ENCODE measurements at places on chromosomes 5 and 9. TPM values are rescaled to one million over a fixed set of nuclear protein-coding genes. Genes with fewer than 3 reads are reported as not detected.

GRCh38 chr9:121652021-121652837 lies 795 bp downstream of the DAB2IP start:
- H3K36me3 ChIP-seq = no peaks in the 10 kb centered on the region
- no peaks in the 10 kb centered on the region for H3K4me1 ChIP-seq
- no peak for DNase-seq
- no peaks in the 10 kb centered on the region for H3K27me3 ChIP-seq
- H3K4me3 ChIP-seq = peak overlapping the region; percentile 32
- H3K27ac ChIP-seq = no peak overlapping the region

DNA sequence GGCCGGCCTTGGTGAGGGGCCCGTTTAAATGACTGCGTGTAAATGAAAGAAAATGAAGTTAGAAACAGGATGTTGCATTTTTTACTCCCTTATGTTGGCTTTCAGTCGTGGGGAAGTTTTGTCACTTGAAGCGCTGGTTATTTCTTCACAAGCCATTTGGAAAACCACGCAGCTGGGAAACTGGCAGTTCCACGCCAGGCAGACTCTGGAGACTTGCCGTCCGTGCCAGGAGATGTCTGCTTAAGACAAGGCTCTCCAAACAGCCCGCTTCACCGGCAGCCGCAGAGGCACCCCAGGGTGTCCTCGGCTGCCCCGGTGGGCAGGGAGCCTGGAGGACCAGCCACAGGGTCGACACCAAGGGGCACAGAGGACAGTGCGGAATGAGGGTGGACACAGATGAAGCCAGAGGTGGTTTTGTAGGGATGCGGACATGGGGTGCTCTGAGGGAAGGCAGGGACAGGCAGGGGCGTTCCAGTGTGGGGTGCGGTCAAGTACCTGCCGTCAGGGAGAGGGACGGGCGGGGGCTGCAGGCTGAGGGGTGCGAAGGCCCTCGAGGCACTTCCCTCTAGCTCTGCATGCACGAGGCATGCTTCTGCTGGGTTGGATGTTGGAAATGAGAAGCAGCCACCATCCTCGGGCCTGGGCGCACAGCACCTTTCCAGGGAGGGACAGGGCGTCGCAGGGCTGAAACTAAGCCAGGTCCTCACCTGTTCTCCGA lies 11.1 kb upstream of the AJM1 start:
- no peaks in the 10 kb centered on the region for H3K4me1 ChIP-seq
- peak; percentile 55 for DNase-seq
- H3K36me3 ChIP-seq = no peaks in the 10 kb centered on the region
- no peak overlapping the region for H3K4me3 ChIP-seq

SRD5A1 gene
- 5.6 TPM for total RNA-seq

- DNase-seq = no peak
- no peak overlapping the region for H3K4me3 ChIP-seq
- H3K4me1 ChIP-seq = no peaks in the 10 kb centered on the region
- no peak overlapping the region for H3K27ac ChIP-seq
- H3K27me3 ChIP-seq = no peaks in the 10 kb centered on the region
Observed at GRCh38 chr5:138824924-138825863, 49.9 kb downstream of the LRRTM2 start.

DNA sequence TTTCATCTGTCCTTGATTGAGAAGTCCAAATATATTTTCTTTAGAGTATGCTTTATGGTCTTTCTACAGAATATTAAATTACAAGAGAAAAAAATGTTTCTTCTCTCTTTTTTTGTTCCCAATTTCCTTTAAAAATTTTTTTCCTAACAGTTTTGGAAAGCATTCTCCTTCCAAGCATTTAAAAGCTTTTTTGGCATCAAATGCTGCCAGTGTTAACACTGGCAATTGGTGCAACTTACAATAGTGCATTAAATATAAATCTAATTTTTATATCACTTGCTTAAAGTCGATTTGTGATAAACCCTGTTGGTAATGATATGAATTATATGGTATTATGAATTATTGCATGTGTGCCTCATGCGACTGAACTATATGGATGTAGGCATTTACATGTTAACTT lies 165.9 kb upstream of the ELL2 start:
- H3K36me3 ChIP-seq = no peaks in the 10 kb centered on the region
- no peak overlapping the region for H3K27ac ChIP-seq
- no peaks in the 10 kb centered on the region for H3K27me3 ChIP-seq
- H3K4me3 ChIP-seq = no peak overlapping the region

SLC23A1 gene
- not detected for total RNA-seq

GRCh38 chr9:96199006-96199405 lies 103.0 kb downstream of the HSD17B3 start:
- DNase-seq = no peak
- no peak overlapping the region for H3K4me3 ChIP-seq
- H3K27ac ChIP-seq = no peak overlapping the region
- no peaks in the 10 kb centered on the region for H3K4me1 ChIP-seq
- no peaks in the 10 kb centered on the region for H3K27me3 ChIP-seq

- H3K36me3 ChIP-seq = no peaks in the 10 kb centered on the region
- peaks cover 4% of the 10 kb centered on the region for H3K4me1 ChIP-seq
Observed at GRCh38 chr5:149063896-149064478, 1.1 kb upstream of the SH3TC2 start.

ESM1 gene
- total RNA-seq = 0.49 TPM

CKMT2 gene
- total RNA-seq = 29.3 TPM

PCDHGB6 gene
- total RNA-seq = 14.6 TPM

BAAT gene
- not detected for total RNA-seq

DNA sequence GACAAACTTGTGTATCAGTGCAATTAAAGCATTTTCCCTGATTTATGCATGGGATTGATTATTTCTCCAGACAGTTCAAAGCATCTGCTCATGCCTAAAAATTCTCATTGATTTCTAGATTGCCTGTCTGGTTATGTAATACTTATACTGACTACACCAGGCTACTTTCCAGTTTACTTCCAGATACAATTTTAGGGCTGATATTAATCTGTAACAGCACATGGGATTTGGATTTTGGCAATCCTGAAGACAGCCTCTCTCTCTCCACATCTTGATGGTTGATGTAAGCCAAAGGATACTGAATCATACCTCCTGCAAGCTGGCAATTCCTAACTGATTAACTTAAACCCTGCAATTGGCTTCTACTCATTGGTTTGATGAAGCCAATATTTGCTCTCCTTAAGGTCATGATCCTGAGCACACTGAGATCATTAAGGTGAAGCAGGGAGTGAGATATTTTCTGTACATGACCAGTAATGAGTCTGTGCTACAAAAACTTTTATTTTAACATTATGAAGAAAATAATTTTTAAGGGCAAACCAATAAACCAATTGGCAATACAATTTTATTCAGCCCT lies 25.7 kb upstream of the FBXL7 start:
- no peak for DNase-seq
- H3K27me3 ChIP-seq = no peaks in the 10 kb centered on the region
- H3K4me3 ChIP-seq = no peak overlapping the region
- H3K36me3 ChIP-seq = no peaks in the 10 kb centered on the region
- H3K4me1 ChIP-seq = no peaks in the 10 kb centered on the region

- no peak overlapping the region for H3K27ac ChIP-seq
- H3K4me1 ChIP-seq = no peaks in the 10 kb centered on the region
- no peaks in the 10 kb centered on the region for H3K36me3 ChIP-seq
- H3K4me3 ChIP-seq = no peak overlapping the region
- H3K27me3 ChIP-seq = no peaks in the 10 kb centered on the region
Observed at GRCh38 chr9:114224247-114224610, 68.9 kb downstream of the COL27A1 start.

DNA sequence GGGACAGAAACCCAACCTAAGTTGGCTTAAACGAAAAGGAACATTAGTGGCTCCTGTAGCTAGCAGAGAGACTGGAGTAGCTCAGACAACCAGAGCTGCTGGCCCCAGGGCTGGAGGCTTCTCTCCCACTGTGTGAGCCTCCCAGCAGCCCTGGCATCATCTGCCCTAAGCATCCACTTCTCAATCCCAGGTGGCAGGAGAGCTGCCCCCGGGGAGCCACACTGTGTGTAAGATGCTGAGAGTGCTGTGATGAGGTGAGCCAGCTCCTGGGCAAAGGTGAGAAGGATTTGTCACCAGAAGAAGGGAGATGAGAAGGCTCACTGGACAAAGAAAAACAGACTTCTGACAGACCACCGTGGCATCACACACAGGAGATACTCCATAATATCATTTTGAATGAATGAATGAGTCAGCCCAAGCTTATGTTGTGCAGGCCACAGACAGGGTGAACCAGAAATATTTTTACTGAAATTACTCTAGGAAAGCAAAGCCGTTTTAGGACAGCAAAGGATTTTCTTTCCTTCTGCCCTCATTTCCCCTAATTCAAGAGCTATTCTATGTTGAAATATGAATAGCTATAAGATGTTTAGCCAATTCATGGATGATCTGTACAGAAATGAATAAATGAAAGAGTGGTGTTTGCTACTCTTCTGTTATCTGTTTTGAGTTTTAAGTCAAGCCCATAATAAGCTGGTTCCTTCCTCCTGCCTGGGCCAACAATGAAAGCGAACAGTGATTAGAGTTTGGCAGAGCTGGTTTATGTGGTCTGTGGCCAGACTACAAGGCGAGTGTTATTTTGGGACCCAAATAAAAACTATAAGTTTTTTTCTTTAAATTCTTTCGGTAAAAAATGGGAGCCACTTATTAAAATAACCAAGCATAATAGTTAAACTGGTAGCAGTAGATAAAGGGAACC lies 57.4 kb upstream of the ECM2 start:
- H3K4me1 ChIP-seq = peaks cover 2% of the 10 kb centered on the region
- no peaks in the 10 kb centered on the region for H3K36me3 ChIP-seq
- no peak overlapping the region for H3K4me3 ChIP-seq
- no peak for DNase-seq

NR2F1-AS1 gene
- total RNA-seq = 7.6 TPM

IRX2 gene
- total RNA-seq = not detected

GRCh38 chr9:81626511-81626910 lies 62.8 kb downstream of the TLE1 start:
- H3K27ac ChIP-seq = no peak overlapping the region
- H3K27me3 ChIP-seq = no peaks in the 10 kb centered on the region
- H3K36me3 ChIP-seq = no peaks in the 10 kb centered on the region
- DNase-seq = no peak

CCNI2 gene
- not detected for total RNA-seq

GRCh38 chr5:72882989-72883388 lies 66.5 kb downstream of the TNPO1 start:
- H3K4me3 ChIP-seq = no peak overlapping the region
- no peaks in the 10 kb centered on the region for H3K4me1 ChIP-seq
- no peak for DNase-seq
- no peak overlapping the region for H3K27ac ChIP-seq

DNA sequence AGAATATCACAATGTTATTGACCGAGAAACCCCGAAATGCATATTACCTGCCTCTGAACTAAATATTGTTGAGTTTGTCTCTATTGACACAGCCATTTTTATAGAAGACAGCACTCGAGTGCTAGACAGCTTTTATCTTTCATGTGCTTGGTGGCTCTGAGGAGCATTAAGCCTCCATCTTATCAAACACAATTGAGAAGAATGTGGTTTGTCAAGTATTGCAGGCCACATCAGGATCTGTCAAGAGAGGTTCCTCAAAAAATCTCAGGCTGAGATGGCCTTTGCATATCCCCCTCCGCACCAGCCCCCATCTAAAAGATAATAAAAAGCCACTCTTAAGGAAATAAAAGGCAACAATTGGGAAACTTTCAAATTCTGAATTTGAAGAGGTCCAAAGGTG lies 284.8 kb downstream of the DENND1A start:
- no peak overlapping the region for H3K27ac ChIP-seq
- no peaks in the 10 kb centered on the region for H3K4me1 ChIP-seq
- no peak for DNase-seq
- peaks cover 2% of the 10 kb centered on the region for H3K36me3 ChIP-seq
- H3K4me3 ChIP-seq = no peak overlapping the region
- H3K27me3 ChIP-seq = no peaks in the 10 kb centered on the region

C5orf52 gene
- total RNA-seq = not detected

BTNL9 gene
- total RNA-seq = 33.0 TPM

NTNG2 gene
- 1.8 TPM for total RNA-seq

- no peak for DNase-seq
- no peak overlapping the region for H3K27ac ChIP-seq
- no peak overlapping the region for H3K4me3 ChIP-seq
- H3K27me3 ChIP-seq = no peaks in the 10 kb centered on the region
- H3K36me3 ChIP-seq = no peaks in the 10 kb centered on the region
- no peaks in the 10 kb centered on the region for H3K4me1 ChIP-seq
Observed at GRCh38 chr5:146302406-146302805, 36.2 kb upstream of the POU4F3 start.

GRCh38 chr5:157990583-157991181 lies 131.7 kb upstream of the CLINT1 start:
- H3K4me3 ChIP-seq = no peak overlapping the region
- H3K27me3 ChIP-seq = no peaks in the 10 kb centered on the region
- H3K27ac ChIP-seq = no peak overlapping the region
- no peaks in the 10 kb centered on the region for H3K4me1 ChIP-seq
- no peak for DNase-seq

PCDHB15 gene
- total RNA-seq = 10.9 TPM

DNA sequence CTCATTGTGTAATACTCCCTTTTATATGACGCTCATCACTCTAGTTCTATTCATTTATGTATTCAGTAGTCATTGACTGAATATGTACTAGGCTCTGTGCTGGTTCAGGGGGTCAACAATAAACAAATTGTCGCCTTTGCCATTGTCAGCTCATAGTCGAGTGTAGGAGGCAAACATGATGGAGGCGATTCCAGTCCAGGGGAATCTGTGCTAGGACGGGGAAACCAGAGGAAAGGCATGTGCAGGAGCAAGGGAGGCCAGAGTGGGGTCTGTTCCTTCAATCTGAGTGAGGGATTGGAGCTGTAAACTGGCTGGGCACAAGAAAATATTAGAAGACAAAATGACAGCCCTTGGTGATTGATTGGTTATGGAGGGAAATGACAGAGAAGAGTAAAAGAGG lies 83.9 kb downstream of the ANGPTL2 start:
- H3K27me3 ChIP-seq = no peaks in the 10 kb centered on the region
- DNase-seq = no peak
- H3K4me1 ChIP-seq = no peaks in the 10 kb centered on the region
- H3K36me3 ChIP-seq = no peaks in the 10 kb centered on the region
- H3K27ac ChIP-seq = no peak overlapping the region

DNA sequence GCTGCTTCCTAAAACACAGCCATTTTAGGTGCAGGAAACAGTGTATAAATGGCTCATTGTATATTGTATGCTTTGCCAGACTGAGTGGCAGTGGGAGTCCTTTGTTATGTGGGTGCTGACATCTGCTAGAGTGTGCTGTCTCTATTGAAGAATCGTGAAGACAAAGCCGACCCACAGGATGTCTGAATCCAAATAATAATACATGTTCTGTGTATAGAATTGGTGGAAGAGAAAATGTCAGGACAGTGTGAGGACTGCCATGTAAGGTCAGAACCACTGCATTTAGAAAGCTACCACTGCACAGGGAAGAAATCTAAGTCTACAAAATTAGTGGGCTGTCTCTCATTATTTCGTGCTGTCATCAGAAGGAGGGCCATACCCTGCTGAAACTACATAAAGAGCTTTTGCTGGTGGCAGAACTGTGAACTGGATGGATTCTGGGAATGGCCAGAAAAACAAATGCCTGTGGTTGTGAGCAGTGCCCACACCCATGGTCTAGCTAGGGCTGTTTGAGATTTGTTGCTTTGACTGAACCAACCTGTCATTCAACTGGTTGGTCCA lies 2.5 kb downstream of the IL7R start:
- no peaks in the 10 kb centered on the region for H3K4me1 ChIP-seq
- H3K27ac ChIP-seq = no peak overlapping the region
- H3K36me3 ChIP-seq = no peaks in the 10 kb centered on the region
- no peak overlapping the region for H3K4me3 ChIP-seq
- no peak for DNase-seq
